HuH-7.5 (cell line): ENCODE measurements at places on chromosomes 6 and 20.

DNA sequence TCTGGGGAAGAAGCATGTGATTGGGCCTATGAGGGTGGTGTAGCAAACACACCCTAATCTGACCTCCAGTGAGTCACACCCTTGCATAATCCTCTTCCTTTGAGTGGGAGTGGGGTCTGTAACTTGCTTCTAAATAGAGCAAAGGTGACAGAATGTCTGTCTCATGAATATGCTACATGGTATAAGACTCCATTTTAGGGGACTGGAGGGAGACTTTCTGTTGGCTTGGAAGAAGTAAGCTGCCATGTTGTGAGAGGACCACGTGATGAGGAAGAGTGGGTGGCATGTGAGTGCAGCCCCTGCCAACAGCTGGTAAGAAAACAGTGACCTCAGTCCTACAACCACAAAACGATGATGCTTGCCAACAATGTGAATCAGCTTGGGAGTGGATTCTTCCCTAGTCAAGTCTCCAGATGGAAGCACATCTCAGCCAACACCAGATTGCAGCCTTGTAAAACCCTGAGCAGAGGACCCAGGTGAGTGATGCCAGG, 3.7 kb downstream of the AK9 start:
- no peak for DNase-seq

- no peak for DNase-seq
These were observed 88.1 kb downstream of the TNFRSF21 start for GRCh38 chr6:47221565-47221964.

DNA sequence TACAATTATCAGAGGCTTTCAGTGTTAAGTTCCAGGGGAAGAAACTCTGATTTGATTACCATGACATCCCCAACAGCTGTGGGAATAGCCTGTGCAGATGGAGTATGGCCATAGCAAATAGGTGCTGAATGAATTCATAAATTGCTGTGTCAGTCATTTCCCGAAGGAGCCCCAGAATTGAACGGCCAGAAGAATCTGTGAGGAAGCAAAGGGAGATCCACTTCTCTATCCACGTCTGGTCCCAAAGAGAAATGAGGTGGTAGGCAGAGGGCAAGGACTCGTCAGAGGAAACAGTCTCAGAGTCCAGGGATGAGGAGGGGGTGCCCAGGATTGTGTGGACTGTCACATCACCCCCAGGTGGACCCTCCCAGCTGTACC, 3.1 kb upstream of the TAF8 start:
- no peak for DNase-seq

GRCh38 chr20:20130399-20130798, 78.1 kb downstream of the CFAP61 start:
- DNase-seq = no peak
